ENCODE measurements at places on chromosomes 16 and 17.

- DNase-seq = no peak
Measured at GRCh38 chr17:77894126-77894956, 64.2 kb upstream of the TNRC6C start.

- DNase-seq = no peak
Measured at GRCh38 chr17:65355246-65355645, 206.2 kb downstream of the AXIN2 start.

DNA sequence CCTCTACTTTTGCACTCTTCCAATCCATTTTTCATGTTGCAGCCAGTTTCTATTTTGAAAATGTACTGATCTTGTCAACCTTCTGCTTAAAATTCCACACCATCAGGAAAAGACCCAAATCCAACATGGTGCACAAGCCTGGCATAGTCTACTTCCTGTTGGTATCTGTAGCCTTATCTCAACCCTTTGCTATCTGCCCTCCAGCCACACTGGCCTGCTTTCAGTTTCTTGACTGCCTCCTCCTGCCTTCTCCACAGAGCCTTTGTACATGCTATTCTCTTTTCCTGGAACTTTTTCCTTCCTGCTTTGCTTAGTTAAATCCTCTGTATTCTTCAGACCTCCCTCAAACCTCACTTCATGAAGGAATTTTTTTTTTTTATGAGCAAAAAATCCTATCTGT lies 31.5 kb downstream of the NLRP1 start:
- DNase-seq = no peak

DNA sequence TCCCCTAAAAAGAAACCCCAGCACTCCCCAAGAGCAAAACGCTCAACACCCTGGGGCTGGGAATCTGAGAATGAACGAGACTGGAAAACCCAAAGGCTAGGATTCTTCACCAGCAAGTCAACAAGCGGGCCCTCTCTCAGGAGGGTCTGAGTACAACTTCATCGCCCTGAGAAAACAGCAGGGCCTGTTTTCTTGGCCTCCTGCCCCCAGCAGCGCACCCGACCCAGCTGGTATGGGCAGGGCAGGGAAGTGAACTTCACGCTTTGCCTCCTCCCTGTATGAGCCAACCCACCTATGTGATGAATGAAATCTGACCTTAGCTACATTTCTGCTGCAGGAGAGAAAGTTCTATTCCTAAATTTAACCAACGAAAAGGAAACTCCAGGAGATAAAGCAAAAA lies 11.1 kb downstream of the NUDT16L1 start:
- no peak for DNase-seq

GRCh38 chr16:54744998-54745397 lies 185.7 kb upstream of the IRX5 start:
- DNase-seq = no peak

DNA sequence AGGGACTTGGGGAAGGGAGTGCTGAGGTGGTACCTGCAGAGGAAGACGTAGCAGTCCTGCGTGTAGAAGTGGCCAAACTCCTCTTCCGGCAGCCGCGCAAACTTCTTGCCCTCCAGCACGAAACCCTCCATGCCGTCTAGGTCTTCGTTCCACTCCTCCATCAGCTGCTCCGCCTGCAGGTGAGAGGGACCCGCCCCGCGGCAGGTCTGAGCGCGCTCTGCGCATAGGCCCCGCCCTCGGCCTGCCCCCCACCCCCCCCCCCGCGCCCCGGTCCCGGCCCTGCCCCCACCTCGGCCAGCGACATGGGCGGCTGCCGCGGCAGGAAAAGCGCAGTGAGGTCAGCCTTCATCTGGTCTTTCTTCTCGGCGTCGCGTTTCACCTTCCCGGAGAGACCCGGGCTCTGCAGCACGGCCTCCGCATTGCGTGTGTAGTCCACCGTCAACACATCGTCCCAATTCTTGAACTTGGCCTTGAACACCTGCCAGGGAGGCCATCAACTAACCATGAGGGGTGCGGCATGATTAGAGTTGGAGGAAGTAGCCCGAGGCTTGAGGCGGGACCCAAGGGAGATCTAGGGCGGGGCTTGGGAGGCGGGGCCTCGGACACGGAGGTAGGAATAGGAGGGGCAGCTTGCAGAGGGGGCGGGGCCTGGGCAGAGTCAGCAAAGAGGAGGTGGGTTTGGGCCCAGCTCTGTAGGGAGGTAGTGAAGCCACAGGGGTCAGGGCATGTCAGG lies 11.5 kb downstream of the FLII start:
- DNase-seq = no peak

- DNase-seq = peak; percentile 64
Measured at GRCh38 chr16:67661101-67661761, 471 bp downstream of the PARD6A start.

DNA sequence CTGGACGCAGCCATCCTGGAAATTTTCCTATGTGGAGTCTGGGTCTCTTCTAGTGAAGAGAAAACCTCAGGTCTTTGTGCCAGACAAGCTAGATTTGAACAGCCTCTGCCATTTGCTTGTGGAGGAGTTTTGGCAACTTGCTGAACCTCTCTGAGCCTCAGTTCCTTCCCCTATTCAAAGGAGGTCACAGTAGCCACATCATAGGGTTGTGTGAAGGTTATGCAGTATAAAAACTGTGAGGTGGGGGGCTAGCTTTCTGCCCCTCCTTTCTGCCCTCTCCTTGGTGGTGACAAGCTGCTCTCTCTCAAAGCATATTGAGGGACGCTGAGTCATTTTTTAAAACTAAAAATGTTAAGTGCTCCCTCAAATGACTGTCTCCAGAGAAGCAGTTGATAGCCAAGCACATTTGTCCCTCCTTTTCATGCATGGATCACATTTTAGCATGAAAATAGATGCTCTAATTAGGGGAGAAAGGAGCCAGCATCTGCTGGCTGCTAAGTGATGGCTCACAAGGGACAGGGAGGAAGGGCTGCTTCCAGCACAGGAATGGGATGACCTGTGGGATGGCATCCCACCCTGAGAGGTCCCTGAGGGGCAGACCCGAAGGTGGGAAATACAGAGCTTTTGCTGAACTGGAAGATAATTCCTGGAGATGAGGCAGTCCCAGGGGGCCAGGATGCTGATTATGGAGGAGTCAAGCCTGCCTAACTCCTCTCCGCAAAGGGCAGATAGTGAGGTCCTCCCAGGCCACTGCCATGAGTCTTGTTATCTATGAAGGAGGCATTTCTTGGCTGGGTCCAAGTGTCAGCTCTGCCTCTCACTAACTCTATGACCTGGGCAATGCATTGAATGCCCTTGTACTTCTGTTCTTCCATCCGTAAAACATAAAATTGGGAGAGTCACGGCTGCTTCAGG lies 218.8 kb downstream of the RAB11FIP4 start:
- no peak for DNase-seq

DNA sequence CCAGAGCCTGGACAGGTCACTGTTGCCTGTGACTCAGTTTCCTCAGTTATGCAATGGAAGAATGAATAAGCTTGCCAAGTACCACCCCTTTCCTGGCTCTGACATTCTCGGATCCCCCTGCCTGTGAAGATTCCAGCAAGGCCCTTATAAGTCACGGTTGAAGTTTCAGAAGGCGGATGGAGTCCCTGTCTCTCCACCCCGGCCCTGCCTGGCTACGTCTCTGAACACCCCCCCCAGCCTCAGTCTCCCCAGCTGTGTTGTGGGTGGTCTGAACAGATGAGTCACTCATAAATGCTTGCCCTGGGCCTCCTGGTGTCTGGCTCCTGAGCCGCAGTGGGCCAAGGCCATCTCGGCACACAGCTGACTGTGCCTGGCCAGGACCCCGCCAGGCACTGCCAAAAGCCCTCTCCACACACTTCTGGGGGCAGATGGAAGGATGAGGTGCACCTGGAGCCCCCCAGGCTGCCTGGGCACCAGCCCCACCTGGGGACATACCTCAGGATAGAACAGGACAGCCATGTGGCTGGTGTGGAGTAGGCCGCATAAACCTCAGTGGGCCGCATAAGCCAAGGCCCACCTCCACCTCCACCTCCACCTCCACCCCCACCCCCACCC lies 15.4 kb downstream of the VASN start:
- no peak for DNase-seq

- no peak for DNase-seq
Measured at GRCh38 chr16:50815382-50815781, 73.5 kb downstream of the CYLD start.

- DNase-seq = no peak
Measured at GRCh38 chr17:7407485-7408251, at the start of gene NLGN2. Gene NLGN2 (plus strand): TSS chr17:7407845. CDS start chr17:7408256, 411 bp downstream.

DNA sequence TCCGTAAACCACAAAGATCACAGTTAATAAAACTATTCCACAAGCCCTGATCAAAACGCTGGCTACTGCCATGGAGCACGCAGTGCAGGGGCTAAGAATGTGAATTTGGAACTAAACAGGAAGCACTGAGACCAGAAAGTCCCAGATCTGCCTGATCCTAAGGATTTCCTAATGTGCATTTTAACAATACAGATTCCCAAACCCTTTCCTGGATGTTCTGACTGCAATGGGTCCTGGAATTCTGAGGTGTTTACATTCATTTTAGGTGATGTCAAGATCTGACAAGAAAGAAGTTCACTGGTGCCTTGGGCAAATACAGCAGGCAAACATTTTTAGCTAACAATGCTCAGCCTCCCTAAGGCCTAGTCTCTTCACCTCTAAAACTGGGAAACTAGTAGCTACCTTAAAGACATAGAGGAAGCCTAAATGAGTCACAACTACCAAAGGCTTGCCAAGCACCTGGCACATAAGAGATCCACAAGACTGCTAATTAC lies 10.3 kb downstream of the NSMCE1 start:
- no peak for DNase-seq

GRCh38 chr17:83008526-83008925 lies 70.9 kb upstream of the METRNL start:
- no peak for DNase-seq

DNA sequence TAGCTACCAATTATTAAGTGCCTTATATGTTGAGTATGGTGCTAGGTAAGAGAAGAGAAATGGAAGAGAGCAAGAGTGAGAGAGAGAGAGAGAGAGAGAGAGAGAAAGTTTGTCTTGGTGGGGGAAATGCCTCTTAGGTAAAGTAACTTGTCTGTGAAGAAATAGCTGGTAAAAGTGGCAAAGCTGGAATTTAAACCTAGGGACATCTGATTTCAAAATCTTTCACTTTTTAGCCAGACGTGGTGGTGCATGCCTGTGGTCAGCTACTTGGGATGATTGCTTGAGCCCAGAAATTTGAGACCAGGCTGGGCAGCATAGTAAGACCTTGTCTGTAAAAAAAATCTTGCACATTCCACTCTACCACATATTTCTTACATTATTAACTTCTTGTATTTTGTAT lies 23.0 kb upstream of the CDR2 start:
- DNase-seq = no peak

GRCh38 chr16:68644296-68644695 lies 814 bp upstream of the CDH3 start:
- no peak for DNase-seq

GRCh38 chr16:10565167-10565566 lies 15.2 kb downstream of the EMP2 start:
- no peak for DNase-seq

DNA sequence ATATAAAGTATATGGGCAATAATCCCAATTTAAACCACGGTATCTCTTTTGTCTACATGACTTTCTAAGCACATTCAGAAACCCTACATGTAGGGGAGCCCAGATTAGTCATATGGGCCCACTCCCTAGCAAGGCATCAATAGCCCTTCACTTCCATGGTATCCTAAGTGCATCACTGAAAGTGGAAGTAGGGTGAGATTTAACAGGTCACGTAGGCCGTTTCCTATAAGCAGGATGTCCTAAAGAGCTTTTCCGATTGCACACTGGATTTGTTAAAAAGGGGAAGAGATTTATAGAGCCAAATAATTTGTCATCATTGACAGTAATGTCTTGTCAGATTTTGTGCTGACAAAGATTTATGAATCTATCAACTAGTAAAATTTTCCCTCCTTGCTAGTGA lies 39.0 kb downstream of the CA4 start:
- DNase-seq = no peak

GRCh38 chr17:4665027-4665426 lies 23.5 kb upstream of the ALOX15 start:
- no peak for DNase-seq

DNA sequence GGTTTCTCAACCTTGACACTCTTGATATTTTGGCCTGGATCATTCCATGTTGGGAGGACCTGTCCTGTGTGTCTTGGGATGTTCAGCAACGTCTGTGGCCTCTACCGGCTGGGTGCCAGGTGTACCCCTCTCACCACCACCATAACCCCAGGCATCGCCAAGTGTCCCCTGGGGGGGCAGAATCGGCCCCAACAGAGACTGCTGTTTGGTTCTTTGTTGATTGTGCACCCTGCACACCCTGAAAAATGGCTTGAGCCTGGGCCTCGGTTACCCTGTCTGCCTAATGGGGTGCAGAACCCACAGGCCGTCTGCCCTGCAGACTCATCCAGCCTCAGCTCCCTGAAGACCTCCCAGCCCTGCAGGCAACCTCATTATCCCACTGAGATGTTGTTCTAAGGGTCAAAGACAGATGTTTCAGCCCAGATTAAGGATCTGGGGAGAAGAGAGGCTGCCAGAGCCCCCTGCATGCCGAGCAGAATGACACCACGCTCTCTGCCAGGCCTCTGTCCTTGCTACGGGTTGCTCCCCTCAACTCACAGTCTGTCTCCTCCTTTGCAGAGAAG lies 9.2 kb downstream of the CACNG1 start:
- no peak for DNase-seq

GRCh38 chr16:51163894-51164566 lies 13.0 kb upstream of the SALL1 start:
- no peak for DNase-seq

GRCh38 chr17:73628642-73629552 lies 15.3 kb downstream of the SDK2 start:
- no peak for DNase-seq

GRCh38 chr17:66677201-66677981 lies 157.5 kb upstream of the CACNG5 start:
- no peak for DNase-seq

DNA sequence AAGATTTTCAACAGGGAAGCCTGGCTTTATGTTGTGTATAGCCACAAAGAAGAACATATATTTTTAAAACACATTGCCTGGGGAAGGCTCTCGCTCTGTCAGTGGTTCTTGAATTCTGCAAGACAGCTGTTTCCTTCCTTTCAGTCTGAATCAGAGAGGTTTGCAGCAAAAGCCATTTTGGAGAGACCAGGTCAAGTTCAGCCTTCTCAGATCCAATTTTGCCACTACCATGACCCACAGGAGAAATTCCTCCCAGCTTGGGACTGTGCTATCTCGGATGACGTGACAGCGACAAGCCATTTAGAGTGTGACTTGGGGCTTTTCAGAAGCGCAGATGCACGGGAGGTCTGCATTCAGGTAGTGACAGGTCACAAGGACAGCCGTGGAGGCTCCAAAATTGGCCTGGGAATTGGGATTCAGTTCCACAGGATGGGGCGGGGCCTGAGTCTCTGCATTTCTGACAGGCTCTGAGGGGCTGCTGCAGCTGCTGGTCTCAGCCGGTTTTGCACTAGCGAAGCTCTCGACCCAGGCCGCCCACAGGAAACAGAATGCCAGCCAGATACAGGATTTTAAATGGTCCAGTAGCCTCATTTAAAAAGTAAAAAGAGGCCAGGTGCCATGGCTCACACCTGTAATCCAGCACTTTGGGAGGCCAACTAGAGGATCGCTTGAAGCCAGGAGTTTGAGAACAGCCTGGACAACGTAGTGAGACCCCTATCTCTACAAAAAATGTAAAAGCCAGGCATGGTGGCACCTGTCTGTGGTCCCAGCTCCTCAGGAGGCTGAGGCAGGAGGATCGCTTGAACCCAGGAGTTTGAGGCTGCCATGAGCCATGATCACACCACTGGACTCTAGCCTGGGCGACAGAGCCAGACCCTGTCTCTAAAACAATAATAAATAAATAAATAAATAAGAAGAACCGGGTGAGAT lies 196.6 kb upstream of the CIBAR2 start:
- DNase-seq = no peak

Data from NCI-H2227 treated with DMSO at 0.1 percent for 48 hours (cell line).